AG09319 (cell line): ENCODE measurements at places on chromosomes 3 and 15.

- DNase-seq = no peak
These were observed 20.1 kb downstream of the C3orf80 start for GRCh38 chr3:160245261-160245800.

DNA sequence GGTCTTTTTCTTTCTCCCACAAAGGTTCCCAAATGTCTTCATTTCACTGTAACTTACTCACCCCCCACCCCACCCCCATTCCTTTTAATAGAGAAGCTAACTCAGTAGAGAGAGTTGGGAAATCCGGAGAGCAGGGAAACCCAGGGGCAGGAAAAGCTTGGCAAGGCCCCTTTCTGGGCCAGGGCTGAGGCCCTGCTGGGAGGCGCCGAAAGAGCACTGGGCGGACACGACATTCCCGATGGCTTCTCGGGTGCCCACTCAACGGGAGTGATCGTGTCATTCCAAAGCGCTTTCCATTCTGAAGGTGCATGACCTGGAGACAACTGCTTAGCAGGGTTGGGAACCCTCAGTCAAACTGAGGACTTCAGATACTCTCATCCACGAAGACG is 1.6 kb upstream of the DALRD3 start:
- DNase-seq = no peak

DNA sequence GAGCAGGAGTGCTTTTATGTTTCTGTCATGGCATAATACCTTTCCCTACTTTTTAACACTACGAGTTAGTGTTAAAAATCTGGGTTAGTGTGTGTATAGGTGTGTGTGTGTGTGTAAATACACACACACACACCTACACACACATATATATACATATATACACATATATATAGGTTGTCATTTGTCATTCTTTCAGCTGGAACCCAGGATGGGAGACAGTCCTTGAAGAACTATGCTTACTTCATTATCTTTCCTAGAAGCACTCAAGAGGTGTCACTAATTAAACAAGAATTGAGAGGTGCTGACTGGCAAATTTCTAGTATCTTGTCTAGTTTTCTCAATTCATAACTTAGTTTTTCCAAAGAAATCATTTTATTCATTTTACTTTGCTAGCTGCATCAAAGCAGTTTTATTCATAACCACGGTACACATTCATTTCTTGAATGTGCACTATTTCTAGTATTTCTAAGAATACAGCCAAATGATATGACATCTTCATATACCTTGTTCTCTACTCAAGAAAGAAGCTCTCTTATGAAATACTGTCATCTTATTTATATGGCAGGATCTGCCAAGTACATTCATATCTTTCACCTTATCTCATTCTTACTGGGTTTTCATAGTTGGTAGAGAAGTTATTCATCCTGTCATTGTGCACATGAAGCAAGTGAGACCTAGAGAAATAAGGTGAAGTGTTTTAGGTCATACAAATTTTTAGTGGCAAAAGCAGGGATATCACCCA is 46.6 kb downstream of the ISL2 start:
- DNase-seq = no peak

DNA sequence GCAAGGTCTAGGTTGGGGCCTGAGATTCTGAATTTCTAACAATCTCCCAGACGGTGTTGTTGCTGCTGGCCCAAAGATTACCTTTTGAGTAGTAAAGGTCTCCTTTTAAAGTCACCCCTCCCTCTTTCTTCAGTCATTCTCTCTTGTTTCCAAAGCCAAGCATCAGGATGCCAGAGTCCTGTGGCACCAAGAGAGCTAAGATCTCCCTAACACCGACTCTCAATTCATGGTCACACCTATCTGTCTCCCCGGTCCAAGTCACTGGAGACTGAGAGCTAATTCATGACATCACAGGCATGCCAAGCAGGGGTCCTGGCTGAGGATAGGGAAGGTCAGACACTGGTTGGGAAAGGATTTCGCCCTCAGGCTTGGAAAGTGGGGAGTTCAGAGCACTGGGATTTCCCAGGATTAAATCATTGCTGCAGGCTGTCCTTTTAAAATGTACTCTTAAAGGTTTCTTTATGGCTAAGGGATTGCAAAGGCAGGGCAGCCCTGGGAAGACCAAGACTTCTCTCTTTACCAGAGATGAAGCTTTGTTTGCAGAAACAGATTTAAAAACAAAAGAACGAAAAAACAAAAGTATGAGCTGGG is 7.3 kb downstream of the SHOX2 start:
- no peak for DNase-seq

DNA sequence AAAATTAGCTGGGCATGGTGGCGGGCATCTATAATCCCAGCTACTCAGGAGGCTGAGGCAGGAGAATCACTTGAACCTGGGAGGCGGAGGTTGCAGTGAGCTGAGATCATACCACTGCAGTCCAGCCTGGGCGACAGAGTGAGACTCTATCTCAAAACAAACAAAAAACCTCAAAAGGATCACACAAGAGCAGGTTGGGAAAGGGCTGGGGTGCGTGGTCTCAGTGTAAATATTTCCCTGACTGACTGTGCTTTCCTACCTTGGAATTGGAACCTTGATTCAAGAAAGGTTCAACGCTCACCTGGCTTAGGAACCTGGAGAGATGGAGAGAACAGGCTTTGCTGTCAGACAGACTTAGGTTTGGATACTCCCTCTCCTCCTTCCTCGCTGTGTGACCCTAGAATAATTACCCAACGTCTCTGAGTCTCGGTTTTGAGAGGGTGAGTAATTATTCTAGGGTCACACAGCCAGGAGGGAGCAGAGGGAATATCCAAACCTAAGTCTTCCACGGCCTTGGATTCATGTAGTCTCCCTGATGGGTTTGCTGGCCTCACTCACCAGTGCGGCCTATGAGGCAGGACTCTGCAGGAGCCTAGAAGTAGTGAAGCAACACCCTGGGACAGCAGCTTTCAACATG is 24.6 kb downstream of the CYP19A1 start:
- no peak for DNase-seq

DNA sequence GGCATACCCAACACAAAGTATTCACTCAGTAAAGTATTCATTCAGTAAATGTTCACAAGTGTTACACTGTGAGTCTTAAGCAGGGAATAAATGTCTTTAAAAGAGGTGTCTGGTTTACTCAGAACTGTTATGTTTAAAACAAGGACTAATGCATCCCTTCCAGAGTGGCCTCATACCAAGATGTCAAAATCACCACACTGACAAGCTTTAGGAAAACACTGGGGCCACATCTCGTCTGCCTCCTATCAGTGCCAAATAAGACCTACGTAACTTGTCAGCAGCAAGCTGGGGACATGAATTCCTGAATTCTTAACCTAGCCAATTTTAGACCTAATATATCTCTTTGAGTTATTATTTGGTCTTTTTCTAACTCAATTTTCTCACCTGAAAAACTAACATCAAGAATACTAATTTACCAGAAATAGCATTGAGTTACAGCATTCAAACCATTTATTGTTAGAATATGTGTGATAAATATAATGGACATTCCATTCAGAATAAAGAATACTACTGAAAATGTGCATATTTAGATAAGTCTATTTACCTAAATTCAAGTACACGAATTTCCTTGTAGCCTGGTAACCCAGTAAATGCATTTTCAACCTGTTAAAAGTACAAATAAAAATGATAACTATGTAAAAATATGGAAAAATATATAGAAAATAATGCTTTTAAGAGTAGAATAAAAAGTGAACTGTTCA is 51.3 kb downstream of the IMPG2 start:
- no peak for DNase-seq

DNA sequence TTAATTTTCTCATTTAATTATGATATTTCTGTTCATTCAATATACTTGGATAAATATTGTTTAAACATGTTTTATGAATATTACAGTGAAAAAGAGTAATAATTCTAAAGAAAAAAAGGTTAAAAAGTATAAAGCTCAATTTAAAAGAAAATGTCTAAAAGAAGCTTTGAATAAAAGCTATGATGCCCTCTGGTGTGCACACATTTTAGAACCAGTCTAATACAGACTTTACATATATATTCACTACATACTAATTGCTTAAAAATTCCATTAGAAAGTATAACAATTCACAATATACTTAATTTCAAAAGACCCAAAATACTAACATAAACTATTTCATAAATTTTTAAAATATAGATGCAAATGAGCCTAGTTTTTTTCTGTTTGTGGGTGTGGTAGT is 909.1 kb upstream of the ROBO1 start:
- DNase-seq = no peak

DNA sequence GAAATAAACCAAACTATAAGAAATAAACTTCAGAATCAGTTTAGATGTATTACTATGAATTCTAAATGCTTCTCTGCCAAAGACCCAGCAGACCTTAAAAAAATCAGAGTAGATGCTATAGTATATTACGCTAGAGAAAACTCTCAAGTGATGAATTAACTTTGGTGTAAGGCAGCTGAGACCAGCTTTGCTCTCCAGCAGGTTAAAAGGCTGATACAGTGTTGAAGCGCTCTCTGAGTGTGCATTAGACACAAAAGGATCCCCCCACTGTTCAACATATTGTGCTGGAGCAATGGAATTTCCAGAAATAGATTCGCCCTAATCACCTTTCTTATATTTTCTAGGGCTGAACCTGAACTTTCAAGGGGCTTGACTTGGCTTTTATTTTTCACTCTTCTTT is 190.0 kb downstream of the EFHB start:
- DNase-seq = no peak

DNA sequence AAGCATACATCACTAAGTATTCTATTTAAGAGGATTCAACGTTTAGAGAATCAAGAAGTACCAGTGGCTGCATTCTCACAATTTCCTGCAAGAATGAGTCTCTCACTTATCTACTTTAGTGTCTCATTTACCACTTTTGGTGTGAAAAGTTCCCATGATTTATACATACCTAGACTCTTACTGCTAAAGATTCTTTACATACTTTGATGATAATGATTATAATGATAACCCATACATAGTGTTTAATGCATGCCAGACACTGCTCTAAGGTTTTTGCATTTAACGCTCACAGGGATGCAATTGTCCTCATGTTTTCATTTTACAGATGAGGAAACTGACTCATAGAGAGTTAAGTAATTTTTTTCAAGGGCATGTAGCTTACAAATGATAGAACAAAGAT is 133.6 kb downstream of the TMEM108 start:
- no peak for DNase-seq

- no peak for DNase-seq
These were observed 5.2 kb downstream of the MCTP2 start for GRCh38 chr15:94236608-94237007.

- DNase-seq = no peak
These were observed 38.0 kb upstream of the GBE1 start for GRCh38 chr3:81799403-81799802.

DNA sequence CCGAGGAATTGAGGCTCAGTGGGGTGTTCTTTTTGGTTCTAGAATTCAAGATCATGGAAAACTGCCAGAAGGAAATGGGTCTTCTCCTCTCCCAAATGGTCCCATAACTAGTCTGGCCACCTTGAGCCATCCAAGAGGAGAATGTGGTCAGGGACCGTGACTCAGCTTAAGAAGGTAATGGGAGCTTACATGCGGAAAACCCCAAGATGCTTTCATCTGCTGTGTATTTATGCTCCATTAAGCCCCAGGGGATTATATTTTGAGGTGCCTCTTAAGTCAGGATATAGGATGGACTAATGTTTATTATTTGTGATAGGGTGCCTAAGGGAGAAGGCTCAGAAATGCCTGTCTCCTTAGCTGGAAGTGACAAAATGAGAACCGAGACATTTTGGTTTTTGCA is 39.2 kb upstream of the DLG1 start:
- DNase-seq = no peak

- DNase-seq = no peak
These were observed 43.0 kb downstream of the CTXND1 start for GRCh38 chr15:80208758-80209734.

DNA sequence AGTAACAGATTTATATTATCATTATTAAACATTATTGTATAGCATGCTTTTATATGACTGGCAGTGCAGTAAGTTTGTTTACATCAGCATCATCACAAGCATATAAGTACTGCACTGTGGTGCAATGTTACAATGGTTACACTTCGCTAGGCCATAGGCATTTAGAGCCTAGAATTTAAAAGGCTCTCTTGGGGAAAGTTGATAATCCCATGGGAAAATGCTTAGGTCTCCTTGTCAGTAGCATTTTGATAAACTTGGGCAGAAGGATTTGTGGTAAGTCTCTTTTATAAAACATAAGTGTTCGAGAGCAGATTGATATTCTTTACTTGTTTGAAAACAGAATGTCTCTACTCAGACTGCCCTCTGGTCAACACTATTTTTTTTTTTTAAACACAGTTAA is 7.5 kb downstream of the DTWD1 start:
- DNase-seq = no peak

GRCh38 chr3:196559826-196560225 is 8.5 kb downstream of the WDR53 start:
- DNase-seq = no peak

DNA sequence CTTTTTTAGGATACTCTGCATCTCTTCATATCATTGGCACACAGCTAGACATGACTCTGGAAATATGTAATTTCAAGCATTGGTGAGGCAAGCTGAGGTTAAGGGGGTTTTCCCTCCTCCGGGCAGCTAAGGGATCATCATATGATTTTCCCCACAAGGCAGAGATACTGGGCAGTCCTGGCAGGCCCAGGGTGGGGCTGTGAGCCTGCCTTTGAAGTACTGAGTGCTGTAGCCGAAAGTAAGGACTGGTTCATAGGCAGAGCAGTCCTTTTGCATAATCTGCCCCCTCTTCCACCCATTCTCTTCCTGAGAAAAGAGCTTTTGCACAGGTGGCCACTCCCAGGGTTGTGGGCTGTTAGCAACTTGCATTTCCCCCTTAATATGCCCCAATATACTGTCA is 168.8 kb upstream of the MANF start:
- no peak for DNase-seq

DNA sequence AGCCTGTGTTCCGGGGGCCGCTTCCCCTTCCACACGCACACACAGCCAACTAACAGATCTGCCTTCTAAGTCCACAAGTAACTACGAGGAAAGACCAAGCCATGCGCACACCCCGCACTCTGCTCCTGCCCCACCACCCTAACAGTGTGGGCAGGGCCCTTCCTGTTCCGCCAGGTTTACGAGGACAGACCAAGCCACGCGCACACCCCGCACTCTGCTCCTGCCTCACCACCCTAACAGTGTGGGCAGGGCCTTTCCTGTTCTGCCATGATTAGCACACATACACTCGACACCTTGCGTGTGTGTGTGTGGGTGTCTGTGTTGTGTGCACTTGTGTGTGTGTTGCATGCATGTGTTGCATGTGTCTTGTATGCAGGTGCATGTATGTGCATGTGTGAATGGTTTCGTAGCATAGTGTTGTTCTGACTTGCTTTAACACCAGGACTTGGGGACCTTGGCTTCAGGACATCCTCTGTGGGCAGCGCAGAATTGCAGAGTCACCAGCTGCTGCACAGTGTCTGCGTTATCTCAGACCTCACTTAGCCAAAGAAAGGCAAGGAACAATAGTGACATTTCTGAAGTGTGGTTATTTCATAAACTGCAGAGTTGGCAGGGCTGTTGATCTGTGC is 114.4 kb downstream of the CHSY1 start:
- DNase-seq = no peak
